Osteoblast (primary cell): ENCODE measurements at places on chromosomes 16 and 17. TPM values are rescaled to one million over a fixed set of nuclear protein-coding genes. Genes with fewer than 3 reads are reported as not detected.

Gene ZNF469
- 5.3 and 8.3 TPM in 2 replicates for total RNA-seq

Gene CCL1
- total RNA-seq = not detected in 2 replicates

Gene SCIMP
- not detected in 2 replicates for total RNA-seq

DNA sequence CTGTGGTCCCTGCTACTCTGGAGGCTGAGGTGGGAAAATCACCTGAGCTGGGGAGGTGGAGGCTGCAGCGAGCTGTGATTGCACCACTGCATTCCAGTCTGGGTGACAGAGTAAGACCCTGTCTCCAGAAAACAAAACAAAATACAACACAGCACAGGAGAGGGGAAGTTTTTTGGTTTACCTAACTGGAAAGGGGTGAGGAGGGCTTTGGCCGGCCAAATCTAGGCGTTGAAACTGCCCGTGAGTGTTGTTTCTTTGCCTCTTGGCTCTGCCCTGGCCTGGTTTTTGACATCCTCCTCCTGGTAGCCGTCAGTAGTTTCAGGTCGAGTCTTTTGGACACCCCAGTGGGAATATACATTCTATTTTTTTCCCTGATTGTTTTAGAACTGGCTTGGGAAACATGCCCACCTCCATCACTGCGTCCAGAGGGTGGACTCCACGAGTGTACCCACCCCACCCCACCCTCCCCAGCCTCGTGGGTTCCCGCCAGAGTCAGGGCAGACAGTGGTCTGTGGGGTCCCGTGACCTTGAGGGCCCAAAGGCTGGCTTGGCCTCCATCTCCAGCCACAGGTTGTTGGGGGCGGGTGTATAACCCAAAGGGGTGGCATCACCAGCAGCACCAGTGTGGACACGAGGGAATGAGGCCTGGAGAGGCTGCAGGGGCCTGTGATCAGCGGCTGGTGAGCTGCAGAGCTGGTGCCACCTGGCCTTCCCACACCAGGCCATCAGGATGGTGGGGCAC lies 42.7 kb downstream of the NT5M start:
- H3K4me3 ChIP-seq = no peak overlapping the region
- H3K27ac ChIP-seq = no peak overlapping the region
- H3K27me3 ChIP-seq = no peaks in the 10 kb centered on the region
- H3K4me1 ChIP-seq = peaks cover 4% of the 10 kb centered on the region
- no peaks in the 10 kb centered on the region for H3K36me3 ChIP-seq

DNA sequence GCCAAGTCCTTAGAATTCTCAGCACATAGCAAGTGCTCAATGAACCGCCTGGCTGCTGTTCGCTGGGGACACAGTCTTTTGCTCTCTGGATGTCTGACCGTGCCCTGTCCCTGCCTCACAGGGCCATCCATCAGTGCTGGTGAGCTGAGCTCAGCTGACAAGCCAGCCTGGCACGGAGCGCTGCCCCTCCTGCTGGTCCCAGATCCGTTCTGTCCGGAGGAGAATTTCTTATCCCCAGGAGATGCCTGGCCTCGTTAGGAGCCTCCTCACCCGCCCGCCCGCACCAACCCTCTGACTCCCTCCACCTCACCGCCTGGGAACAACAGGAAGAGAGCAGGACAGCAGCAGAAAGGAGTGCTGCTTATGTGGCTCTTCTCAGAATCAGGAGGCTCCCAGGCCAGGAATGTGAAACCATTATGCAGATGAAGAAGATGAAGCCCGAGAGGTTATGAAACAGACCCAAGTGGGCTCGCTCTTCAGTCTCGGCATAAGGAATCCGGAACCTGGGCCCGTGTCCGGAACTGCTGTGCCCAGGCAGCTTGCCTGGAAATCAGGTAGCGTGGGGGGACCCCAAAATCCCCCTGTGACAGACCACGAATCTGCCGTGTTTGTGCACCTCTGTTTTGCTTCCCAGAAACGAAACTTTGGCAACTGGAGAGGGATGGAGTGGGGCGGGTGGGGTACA lies 28.8 kb upstream of the RMI2 start:
- no peaks in the 10 kb centered on the region for H3K36me3 ChIP-seq
- no peaks in the 10 kb centered on the region for H3K27me3 ChIP-seq
- no peak overlapping the region for H3K4me3 ChIP-seq
- H3K27ac ChIP-seq = no peak overlapping the region

- no peaks in the 10 kb centered on the region for H3K36me3 ChIP-seq
- H3K4me3 ChIP-seq = peak overlapping the region; percentile 61
- DNase-seq = peak; percentile 93
- H3K27ac ChIP-seq = peak overlapping the region; percentile 12
Measured at GRCh38 chr17:19724501-19725420, 8.4 kb upstream of the SLC47A2 start.

GRCh38 chr17:7744416-7744815 lies 26.9 kb downstream of the DNAH2 start:
- no peak overlapping the region for H3K27ac ChIP-seq
- H3K27me3 ChIP-seq = peaks cover 14% of the 10 kb centered on the region
- peaks cover 23% of the 10 kb centered on the region for H3K4me1 ChIP-seq
- no peaks in the 10 kb centered on the region for H3K36me3 ChIP-seq
- no peak for DNase-seq
- H3K4me3 ChIP-seq = no peak overlapping the region

DNA sequence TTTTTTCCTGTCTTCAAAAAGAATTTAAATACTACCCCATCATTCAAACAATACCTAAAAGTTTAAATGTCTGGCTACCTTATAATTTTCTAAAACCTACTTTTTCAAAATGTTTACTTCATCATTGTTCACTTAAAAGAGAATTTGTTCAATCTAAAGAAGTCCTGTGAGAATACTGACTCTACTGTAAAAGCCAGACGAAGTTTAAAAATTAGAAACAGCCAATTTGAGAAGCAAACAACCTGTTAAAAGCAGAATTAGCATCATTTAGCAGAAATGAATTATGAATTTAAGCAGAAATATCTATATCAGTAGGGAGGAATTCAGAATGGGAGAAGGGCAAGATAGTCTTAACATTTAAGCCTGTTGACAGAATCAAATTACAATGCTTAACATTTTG lies 2.1 kb downstream of the SKA2 start:
- no peaks in the 10 kb centered on the region for H3K36me3 ChIP-seq
- H3K27ac ChIP-seq = peak overlapping the region; percentile 89
- no peak for DNase-seq
- H3K4me1 ChIP-seq = peaks cover 44% of the 10 kb centered on the region
- H3K4me3 ChIP-seq = peak overlapping the region; percentile 26

- no peaks in the 10 kb centered on the region for H3K27me3 ChIP-seq
- no peak overlapping the region for H3K4me3 ChIP-seq
Measured at GRCh38 chr17:364308-364707, 11.7 kb upstream of the RPH3AL start.

DNA sequence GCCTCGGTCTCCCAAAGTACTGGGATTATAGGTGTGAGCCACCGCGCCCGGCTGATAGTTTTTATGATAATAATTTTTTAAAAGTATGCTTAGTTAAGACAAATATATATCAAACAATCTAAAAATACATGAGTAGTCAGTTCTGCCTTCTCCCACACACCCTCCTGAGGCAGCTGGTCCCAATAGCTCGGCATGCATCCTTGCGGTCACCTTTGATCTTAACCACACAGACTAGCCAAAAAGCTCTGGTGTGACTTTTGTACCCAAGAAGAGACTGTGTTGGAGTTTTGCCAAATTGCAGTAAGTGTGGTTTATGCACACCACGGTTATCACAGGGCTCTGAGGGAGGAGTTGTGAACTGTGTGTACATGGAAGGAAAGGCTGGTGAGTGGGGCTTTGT lies 25.6 kb downstream of the ATP6V0A1 start:
- DNase-seq = no peak
- peaks cover 68% of the 10 kb centered on the region for H3K36me3 ChIP-seq
- H3K27ac ChIP-seq = peak overlapping the region; percentile 23
- no peak overlapping the region for H3K4me3 ChIP-seq
- no peaks in the 10 kb centered on the region for H3K27me3 ChIP-seq

GRCh38 chr16:89561142-89561883 lies 831 bp downstream of the RPL13 start:
- no peak for DNase-seq
- peaks cover 46% of the 10 kb centered on the region for H3K36me3 ChIP-seq
- peak overlapping the region; percentile 98 for H3K27ac ChIP-seq
- H3K27me3 ChIP-seq = no peaks in the 10 kb centered on the region
- H3K4me3 ChIP-seq = peak overlapping the region; percentile 92

GRCh38 chr16:84048270-84048669 lies 5.7 kb upstream of the SLC38A8 start:
- no peak overlapping the region for H3K4me3 ChIP-seq
- peak; percentile 72 for DNase-seq
- H3K36me3 ChIP-seq = peaks cover 4% of the 10 kb centered on the region
- H3K27ac ChIP-seq = no peak overlapping the region
- no peaks in the 10 kb centered on the region for H3K4me1 ChIP-seq
